Stimulated activated naive B cell treated with anti-CD40 and anti-IgM and Interleukin-4, amounts not matched to agents 10 μg/mL and 1 μg/mL and 100 μg/mL, for 72 hours (primary cell): ENCODE measurements at places on chromosomes 11 and 22.

GRCh38 chr11:82976786-82977185 lies 75.2 kb downstream of the DDIAS start:
- H3K4me1 ChIP-seq: peaks cover 87% of the 10 kb centered on the region
- H3K4me3 ChIP-seq: peak overlapping the region; percentile 57
- H3K36me3 ChIP-seq: peaks cover 29% of the 10 kb centered on the region
- no peak overlapping the region for H3K27ac ChIP-seq
- no peaks in the 10 kb centered on the region for H3K27me3 ChIP-seq

DNA sequence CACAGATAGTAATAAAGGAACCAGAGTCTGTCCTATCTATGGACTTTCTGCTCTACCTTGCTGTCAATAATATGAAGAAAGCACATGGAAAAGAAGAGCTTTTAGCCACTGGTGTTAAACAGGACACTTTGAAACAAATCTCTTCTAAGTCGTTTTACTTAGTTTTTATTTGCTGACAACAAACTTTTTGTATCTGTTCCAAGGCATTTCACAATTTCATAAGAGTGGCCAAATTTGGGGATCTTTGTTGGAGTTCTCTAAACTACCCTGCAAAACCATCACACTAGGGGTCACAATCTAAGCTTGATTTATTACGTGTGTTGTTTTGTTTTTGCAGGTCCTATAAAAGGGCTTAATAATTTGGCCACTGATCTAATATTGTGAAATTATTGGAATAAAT lies 54.4 kb downstream of the BBOX1 start:
- H3K4me1 ChIP-seq: no peaks in the 10 kb centered on the region
- no peak overlapping the region for H3K4me3 ChIP-seq
- DNase-seq: no peak
- no peaks in the 10 kb centered on the region for H3K36me3 ChIP-seq
- H3K27me3 ChIP-seq: no peaks in the 10 kb centered on the region

DNA sequence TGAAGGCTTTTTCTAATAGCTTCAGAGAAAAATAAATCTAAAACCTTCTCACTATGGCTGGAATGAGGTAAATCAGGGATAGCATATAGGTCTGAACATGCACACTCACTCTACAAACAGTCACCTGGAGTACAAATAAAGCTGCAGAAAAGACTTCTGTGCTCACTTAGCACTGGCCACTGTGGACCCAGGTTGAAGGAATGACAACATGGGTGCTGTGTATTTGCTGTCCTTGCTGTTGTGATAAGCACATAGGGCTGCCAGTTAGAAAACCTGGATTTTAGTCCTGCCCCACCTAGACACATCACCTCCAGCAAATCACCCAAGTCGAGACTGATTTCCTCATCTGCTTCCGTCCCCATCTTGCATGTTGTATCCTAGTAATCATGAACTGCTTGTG lies 51.2 kb downstream of the FZD4 start:
- H3K4me1 ChIP-seq: no peaks in the 10 kb centered on the region
- no peak for DNase-seq
- no peak overlapping the region for H3K27ac ChIP-seq
- H3K27me3 ChIP-seq: peaks cover 6% of the 10 kb centered on the region
- no peak overlapping the region for H3K4me3 ChIP-seq

GRCh38 chr11:93320230-93320629 lies 10.3 kb upstream of the DEUP1 start:
- no peaks in the 10 kb centered on the region for H3K36me3 ChIP-seq
- H3K27me3 ChIP-seq: no peaks in the 10 kb centered on the region
- no peak for DNase-seq
- no peak overlapping the region for H3K27ac ChIP-seq
- no peaks in the 10 kb centered on the region for H3K4me1 ChIP-seq
- H3K4me3 ChIP-seq: no peak overlapping the region

DNA sequence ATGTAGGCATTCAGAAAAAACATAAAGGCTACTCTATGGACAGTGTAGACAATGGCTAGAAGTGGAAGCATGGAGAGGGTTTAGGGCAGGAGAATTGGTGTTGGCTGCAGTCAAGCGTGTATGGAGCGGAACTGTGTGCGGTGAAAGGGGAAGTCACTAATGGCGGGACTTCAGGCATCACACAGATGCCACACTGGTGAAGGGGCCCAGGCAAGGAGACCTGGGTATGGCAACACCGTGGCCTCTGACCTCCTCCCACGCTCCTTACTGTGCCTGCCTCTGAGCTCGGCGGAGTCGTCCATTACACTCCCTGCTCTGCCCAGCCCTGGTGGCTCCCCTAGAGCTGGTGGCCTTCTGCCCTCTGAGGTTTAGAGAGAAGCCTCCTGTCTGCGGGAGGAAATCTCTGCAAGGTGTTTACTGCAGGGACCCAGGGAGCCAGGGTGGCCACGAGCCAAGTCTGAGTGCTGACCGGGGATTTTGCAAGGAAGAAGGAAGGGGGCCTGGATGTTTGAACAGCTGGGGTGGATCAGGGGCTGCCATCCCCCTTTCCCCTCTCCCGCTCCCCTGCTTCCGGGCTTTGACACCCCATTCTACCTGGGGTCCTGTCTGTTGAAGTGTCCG lies 75.1 kb upstream of the TSPAN18 start:
- no peak for DNase-seq
- peaks cover 64% of the 10 kb centered on the region for H3K27me3 ChIP-seq
- H3K36me3 ChIP-seq: no peaks in the 10 kb centered on the region
- no peak overlapping the region for H3K4me3 ChIP-seq

- no peaks in the 10 kb centered on the region for H3K4me1 ChIP-seq
- H3K27ac ChIP-seq: no peak overlapping the region
- no peaks in the 10 kb centered on the region for H3K36me3 ChIP-seq
These were observed 17.9 kb downstream of the RFPL1 start for GRCh38 chr22:29456211-29456671.
